ENCODE measurements at places on chromosomes 6 and 20.

DNA sequence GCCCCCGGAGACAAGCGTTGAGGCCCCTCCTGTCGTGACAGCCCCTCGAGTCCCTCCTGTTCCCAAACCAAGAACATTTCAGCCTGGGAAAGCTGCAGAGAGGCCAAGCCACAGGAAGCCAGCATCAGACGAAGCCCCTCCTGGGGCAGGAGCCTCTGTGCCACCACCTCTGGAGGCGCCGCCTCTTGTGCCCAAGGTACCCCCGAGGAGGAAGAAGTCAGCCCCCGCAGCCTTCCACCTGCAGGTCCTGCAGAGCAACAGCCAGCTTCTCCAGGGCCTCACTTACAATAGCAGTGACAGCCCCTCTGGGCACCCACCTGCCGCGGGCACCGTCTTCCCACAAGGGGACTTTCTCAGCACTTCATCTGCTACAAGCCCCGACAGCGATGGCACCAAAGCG is 72.4 kb downstream of the SERAC1 start:
- no peak for DNase-seq

DNA sequence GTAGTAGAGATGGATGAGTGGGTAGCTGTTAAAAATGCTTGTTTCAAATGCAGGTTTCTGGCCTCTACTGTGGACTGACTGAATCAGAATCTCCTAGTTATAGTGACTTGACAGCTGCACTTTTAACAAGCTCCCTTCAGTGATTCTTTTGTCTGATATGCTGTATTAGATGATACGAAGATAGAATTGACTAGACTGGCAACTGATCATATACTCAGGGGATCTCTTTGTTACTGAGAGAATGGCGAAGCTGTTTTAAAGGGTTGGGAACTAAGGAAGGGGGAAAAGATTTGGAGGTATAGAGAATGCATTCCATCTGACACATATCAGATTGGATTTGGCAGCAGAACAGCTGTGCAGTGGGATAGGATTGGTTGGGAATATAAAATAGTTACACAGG is 7.0 kb downstream of the ENPP4 start:
- DNase-seq = no peak

GRCh38 chr20:45091366-45091765 is 9.6 kb downstream of the KCNS1 start:
- DNase-seq = no peak

DNA sequence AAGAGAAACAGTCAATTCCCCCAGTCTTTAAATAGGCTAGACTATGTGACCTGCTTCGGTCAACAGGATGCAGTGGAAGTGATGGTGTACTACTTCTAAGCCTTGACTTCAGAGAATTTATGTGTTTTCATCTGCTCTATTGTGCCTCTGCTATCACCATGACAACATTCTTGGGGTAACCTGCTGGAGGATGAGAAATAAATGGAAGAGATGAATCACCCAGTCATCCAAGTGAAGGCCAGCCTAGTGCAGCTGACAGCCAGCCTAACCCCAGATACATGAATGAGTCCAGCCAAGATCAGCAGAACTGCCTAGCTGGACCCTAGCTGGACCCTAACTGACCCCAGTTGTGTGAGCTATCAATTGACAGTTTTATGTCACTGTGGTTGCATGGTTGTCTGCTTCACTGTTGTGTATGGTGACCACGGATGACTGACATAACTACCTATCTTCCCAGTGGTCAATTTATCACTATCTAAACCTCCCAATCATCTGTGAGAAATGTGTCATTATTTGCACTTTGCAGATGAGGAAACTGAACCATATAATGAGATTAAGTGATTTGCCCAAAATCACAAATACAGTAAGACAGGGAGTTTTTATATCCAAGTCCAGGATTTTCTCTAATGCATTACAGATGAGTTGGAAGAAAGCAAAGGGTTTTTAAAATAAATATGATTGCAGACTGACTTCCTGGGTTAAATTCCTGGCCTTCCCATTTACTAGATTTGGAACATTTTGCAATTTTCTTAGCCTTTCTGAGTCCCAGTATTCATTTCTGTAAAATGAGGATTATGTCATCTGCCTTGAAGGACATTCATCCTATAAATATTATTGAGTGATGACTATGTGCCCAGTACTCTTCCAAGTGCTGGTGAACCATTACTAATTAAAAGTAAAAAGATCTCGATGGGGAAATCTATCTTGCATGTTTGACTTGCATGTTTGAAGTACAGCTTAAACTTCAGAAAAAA is 136.4 kb upstream of the PLCB4 start:
- DNase-seq = no peak

DNA sequence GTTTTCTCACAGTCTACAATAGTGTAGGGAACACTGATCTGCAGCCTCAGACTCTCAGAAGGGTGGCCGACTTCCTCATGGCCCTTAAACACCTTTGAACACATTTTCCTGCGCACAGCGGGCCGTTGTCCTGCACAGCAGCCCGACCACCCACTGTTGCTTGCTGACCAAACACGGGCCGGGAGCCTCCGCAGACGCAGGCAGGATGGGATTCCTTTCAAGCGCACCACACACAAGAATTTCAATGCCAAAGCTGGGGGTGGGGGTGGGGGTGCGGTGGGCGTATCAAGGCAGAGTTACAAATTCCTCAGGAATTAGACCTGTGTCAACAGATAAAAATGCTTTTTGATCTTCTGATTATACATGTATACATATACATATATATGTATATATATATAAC is 74.5 kb downstream of the HUS1B start:
- no peak for DNase-seq
